Vagina (tissue), 2 donors: ENCODE measurements at places on chromosomes 2 and 18. TPM values are rescaled to one million over a fixed set of nuclear protein-coding genes. Genes with fewer than 3 reads are reported as not detected.

The GLI2 gene
- total RNA-seq: 16.2 TPM

The ASB18 gene
- total RNA-seq: not detected

The CTAGE1 gene
- not detected for total RNA-seq

The CSRNP3 gene
- total RNA-seq: 2.7 TPM

The YES1 gene
- total RNA-seq: 92.1 TPM

The STPG4 gene
- 2.9 TPM for total RNA-seq

The RGPD3 gene
- total RNA-seq: 0.25 TPM

The FASTKD2 gene
- 23.3 TPM for total RNA-seq

GRCh38 chr18:69838003-69838402, 109.7 kb downstream of the CD226 start:
- no peak overlapping the region for H3K27ac ChIP-seq
- H3K4me1 ChIP-seq: no peaks in the 10 kb centered on the region
- H3K36me3 ChIP-seq: no peaks in the 10 kb centered on the region
- no peaks in the 10 kb centered on the region for H3K27me3 ChIP-seq
- no peak overlapping the region for H3K4me3 ChIP-seq

- no peaks in the 10 kb centered on the region for H3K4me1 ChIP-seq
- no peaks in the 10 kb centered on the region for H3K36me3 ChIP-seq
- no peak overlapping the region for H3K27ac ChIP-seq
Observed at GRCh38 chr2:145410086-145410485, 890.2 kb upstream of the ZEB2 start.

GRCh38 chr18:50807176-50807575, 12.6 kb downstream of the MRO start:
- no peaks in the 10 kb centered on the region for H3K36me3 ChIP-seq
- no peaks in the 10 kb centered on the region for H3K27me3 ChIP-seq
- no peaks in the 10 kb centered on the region for H3K4me1 ChIP-seq
- DNase-seq: no peak
- no peak overlapping the region for H3K27ac ChIP-seq

DNA sequence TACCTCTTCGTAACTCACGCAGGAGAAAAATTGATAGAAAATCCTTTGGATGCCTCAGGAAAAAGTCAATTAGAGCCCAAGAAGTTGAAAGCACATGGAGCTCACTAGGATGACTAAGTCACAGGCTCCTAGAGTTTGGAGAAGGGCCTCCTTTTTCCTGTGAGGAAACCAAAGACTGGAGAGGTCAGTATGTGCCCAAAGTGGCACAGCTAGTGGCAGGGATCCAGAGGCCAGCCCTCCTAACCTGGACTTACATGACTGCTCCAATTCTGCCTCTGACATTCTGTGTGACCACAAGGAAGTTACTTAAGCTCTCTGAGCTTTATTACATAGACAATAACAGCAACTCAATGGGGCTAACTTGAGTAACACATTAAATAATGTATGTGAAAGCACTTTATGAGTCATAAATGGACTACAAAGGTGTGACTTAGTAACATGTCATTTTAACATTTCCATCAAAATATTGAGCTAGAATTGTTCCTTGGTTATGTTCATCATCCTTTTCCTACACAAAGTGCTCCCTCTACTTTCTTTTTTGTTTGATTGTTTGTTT, 91.6 kb downstream of the DHRS9 start:
- H3K4me1 ChIP-seq: no peaks in the 10 kb centered on the region
- no peak overlapping the region for H3K4me3 ChIP-seq
- no peak overlapping the region for H3K27ac ChIP-seq
- H3K27me3 ChIP-seq: no peaks in the 10 kb centered on the region

- no peaks in the 10 kb centered on the region for H3K36me3 ChIP-seq
- DNase-seq: no peak
- H3K27ac ChIP-seq: no peak overlapping the region
Observed at GRCh38 chr18:57644540-57644939, 22.9 kb upstream of the NARS1 start.

- no peaks in the 10 kb centered on the region for H3K27me3 ChIP-seq
- no peaks in the 10 kb centered on the region for H3K4me1 ChIP-seq
- no peak overlapping the region for H3K4me3 ChIP-seq
- H3K36me3 ChIP-seq: no peaks in the 10 kb centered on the region
- DNase-seq: no peak
Observed at GRCh38 chr2:36753706-36754221, 57.3 kb downstream of the VIT start.

DNA sequence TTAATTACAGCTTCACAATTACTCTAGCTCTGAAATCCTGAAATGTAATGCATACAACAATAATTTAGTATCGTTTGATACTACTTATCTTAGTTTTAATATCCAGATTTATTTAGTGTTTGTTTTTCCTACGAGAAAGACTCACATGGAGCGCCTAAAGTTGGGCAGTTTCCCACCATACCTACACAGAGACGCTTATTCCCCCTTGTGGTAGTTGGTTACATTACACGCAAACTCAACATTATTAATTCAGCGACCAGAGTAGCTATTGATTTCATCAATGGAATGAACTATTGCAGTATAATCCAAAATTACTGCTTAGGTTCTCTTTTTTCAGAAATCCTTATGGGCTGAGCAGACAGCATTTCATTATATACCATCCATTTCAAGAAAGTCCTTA, 164.0 kb upstream of the REG3G start:
- no peaks in the 10 kb centered on the region for H3K27me3 ChIP-seq
- H3K4me1 ChIP-seq: no peaks in the 10 kb centered on the region
- no peak overlapping the region for H3K4me3 ChIP-seq
- DNase-seq: no peak

GRCh38 chr2:233367586-233367985, 13.3 kb downstream of the DGKD start:
- no peaks in the 10 kb centered on the region for H3K27me3 ChIP-seq
- no peak for DNase-seq
- H3K36me3 ChIP-seq: peaks cover 10% of the 10 kb centered on the region
- H3K4me1 ChIP-seq: peaks cover 10% of the 10 kb centered on the region
- no peak overlapping the region for H3K4me3 ChIP-seq

- H3K4me3 ChIP-seq: no peak overlapping the region
- H3K27ac ChIP-seq: no peak overlapping the region
- no peaks in the 10 kb centered on the region for H3K4me1 ChIP-seq
- H3K36me3 ChIP-seq: no peaks in the 10 kb centered on the region
Observed at GRCh38 chr2:42424033-42424432, 63.0 kb upstream of the COX7A2L start.

GRCh38 chr2:202290970-202291369, 25.4 kb downstream of the NOP58 start:
- H3K27ac ChIP-seq: no peak overlapping the region
- H3K36me3 ChIP-seq: no peaks in the 10 kb centered on the region
- H3K4me1 ChIP-seq: no peaks in the 10 kb centered on the region
- no peak for DNase-seq
- H3K4me3 ChIP-seq: no peak overlapping the region
- H3K27me3 ChIP-seq: no peaks in the 10 kb centered on the region

- no peak overlapping the region for H3K27ac ChIP-seq
- H3K4me1 ChIP-seq: peaks cover 19% of the 10 kb centered on the region
- no peak for DNase-seq
- no peaks in the 10 kb centered on the region for H3K36me3 ChIP-seq
Observed at GRCh38 chr2:25825238-25825637, 53.0 kb downstream of the ASXL2 start.

- H3K4me3 ChIP-seq: no peak overlapping the region
- no peaks in the 10 kb centered on the region for H3K27me3 ChIP-seq
- no peak for DNase-seq
- no peak overlapping the region for H3K27ac ChIP-seq
Observed at GRCh38 chr2:111239581-111240249, 119.0 kb downstream of the BCL2L11 start.

DNA sequence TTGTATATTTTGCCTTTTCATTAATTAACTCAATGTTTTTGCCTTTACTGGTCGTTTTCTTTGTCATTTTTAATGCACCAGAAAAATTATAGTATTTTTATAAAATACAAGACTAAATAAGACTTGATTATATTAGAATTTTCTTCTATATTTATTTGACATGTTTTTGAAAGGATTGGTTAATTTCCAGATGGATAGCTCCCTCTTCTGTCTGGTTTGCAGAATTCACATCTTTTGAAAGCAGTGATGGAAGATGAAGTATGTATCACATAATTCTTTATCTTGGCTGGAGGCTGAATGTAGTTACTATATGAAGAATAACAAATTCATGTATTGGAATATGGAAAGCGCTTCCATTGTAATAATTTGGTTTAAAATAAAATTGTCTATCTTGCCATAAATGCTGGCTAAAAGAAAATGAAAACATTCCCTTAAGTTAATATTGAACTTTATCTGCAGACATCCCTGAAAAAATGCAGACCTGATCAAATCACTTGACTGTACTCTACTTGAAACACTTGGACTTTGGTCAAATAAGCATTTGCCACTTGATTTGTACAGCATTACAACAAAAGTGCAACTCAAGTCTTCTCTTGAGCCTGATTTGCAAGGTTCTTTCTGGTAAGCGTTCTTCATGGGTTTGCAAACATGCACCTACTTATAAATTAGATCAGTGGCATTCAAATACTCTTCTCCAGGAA, 86.3 kb upstream of the EFEMP1 start:
- no peaks in the 10 kb centered on the region for H3K36me3 ChIP-seq
- no peak overlapping the region for H3K27ac ChIP-seq
- H3K27me3 ChIP-seq: no peaks in the 10 kb centered on the region
- no peak for DNase-seq

DNA sequence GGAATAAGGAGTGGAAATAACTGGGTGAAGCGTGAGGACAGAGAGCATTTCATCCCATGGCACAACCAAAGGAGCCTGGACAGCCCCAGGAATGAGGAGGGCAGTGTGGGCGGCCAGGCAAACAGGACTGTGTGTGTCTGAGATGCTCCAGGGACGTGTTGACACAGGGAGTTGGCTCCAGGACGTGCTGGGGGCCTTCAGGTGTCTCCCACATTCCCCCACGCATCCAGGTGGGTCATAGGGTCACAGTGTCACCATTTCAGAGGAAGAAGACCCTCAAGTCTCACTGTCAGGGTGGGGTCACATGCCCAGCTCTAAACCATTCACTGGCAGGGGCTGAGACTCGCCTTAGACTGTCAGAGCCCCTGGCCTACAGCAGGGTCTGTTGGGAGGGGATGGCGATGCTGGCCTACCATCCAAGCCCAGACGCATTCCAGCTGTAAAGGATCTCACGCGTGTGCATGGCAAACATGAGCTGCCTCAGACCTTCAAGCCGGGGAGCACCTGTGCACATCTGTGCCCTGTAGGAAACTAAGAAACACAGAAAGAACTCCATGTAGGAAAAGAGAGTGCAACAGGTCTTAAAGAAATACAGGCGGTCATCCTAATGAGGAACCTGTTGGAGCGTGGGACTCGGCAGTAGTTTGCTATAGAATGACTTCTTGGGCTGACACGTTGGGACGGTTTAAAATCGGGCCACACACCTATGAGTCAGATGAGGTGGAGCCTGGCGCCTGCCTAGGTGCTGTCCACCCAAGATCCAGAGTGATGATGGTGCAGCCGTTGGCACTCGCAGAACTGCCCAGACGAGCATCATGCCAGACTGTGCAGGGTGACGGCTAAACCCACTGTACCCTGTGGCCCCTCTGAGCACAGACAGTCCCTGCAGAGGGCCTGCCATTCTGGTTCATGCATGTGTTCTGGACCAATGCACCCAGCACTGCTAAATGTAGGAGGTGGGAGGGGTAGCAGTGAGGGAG, 17.3 kb downstream of the PARD6G start:
- no peak overlapping the region for H3K27ac ChIP-seq
- H3K27me3 ChIP-seq: no peaks in the 10 kb centered on the region
- peaks cover 34% of the 10 kb centered on the region for H3K4me1 ChIP-seq
- DNase-seq: peak; percentile 88
- no peaks in the 10 kb centered on the region for H3K36me3 ChIP-seq
